ENCODE measurements at places on chromosomes 16 and 17. TPM values are rescaled to one million over a fixed set of nuclear protein-coding genes. Genes with fewer than 3 reads are reported as not detected.
A peak's percentile ranks its signal among the peaks of the same experiment; 100 is the strongest.

Gene ATP2A3
- total RNA-seq: 8.0 TPM

Gene ABCA10
- total RNA-seq: not detected

Gene KIF2B
- not detected for total RNA-seq

DNA sequence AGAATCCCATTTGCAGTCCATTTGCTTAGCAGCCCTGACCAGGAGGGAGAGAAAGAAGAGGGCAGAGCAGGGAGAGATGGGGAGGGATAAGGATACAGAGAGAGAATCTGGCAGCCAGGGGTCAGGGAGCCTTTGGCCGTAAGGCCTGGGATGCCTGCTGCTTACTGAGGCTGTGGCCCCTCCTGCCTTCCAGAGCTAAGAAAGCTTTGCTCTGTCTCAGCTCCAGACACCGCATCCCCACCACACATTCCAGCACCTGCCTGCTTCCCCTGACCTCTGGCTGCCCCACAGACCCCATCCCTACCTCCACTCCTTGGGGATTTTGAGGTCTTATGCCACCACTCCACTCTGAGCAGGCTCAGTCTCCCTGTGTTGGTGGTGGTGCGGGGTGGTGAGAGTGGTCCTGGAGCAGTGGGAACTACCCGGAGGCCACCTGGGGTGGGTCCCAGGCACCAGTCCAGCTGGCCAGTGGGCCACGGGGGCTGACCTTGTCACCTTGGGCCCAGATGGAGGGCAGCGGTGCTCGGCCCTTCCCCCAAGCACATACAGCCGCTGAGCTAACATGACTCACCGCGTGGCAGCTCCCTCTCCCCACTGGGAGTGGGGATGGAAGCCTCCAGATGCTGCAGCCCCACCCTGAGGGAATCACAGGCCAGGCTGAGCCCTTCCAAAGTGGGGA lies 58.3 kb downstream of the RAI1 start:
- no peak for DNase-seq

DNA sequence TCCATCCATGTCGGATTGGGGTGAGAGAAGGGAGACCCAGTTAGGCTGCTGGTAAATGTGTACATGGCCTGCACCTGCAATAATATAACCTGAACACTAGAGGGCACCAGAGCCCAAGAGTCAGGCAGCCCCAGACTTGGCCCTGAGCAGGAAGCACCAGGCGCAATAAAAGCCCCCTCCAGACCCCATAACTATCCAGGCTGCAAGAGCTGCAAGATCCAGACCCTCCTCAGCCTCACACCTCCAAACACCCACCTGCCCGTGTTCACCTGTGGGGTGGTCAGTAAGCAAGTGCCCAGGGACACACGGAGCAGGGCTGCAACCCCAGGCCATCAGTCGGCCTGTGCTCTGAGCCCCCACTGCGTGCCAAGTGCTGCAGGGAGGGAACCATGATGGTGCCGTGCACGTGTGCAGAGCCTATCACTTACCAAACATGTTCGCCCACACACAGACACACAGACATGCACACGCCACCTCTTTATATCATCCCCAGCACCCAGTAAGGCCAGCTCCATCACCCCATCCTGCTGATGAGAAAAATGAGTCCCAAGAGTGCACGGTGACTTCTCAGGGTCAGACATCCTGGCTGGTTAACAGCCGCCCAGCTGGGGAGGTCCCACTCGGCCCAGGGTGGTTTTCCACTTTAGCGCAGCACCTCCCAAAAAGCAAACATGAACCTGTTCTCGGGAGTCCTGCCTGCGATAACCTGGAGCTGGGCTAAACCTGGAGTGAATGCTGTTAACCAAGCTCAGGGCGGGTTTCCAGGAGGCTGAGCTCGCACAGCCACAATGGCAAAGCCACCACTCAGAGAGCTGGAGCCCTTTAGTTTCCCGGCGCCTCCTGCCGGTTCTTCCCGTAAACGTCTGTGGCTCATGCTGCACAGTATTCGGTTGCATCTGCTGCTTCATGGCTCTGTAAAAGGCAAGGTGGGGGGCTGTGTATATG lies 439.8 kb downstream of the SOX9 start:
- peak; percentile 69 for DNase-seq

- no peak for DNase-seq
These were observed 4.9 kb downstream of the CAPNS2 start for GRCh38 chr16:55571191-55571897.

DNA sequence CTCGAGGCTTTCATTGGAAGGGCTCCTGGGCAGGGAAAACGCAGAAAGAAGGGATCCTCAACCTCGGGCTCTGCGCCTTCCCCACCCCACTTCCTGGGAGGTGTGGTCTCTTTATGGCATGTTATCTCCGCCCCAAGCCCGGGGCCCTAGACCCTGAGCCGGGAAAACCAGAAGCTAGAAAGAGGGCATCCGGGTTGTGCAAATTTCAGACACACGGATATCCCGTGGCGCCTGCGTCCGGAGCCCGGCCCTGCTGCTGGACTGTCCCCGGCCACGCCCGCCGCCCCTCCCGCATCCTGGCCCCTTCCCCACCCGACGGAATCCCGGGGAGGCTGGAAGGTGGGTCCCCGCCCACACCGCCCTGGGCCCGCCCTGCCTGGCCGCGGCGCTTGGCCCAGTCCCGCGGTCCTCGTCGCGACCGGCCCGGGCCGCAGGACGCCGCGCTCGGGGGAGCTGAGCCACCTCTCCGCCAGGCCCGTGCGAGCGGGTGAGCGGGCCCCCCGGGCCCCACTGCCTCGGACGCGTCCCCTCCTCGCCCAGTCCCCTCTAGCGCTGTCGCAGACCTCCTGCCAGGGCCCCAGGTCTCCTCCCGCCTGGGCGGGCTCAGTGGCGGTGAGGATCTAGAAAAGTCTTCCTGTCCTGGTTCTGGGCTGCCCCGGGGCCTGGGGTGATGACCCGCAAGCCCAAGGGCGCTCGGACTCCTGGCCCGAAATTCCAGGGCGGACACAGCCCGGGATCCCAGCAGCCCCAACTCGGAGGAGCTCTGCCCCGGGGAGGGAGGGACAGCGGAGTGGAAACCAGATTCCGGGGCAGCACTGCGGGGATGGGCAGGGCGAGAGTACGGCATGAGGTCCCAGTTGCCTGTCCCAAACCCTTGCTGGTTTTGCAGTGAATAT lies at the start of gene SLC16A5:
SLC16A5 (plus strand) TSS at position 397 of the 896 bp plus-strand sequence. CDS start 5,683 bp downstream, outside the sequence.
- peak; percentile 99 for DNase-seq

DNA sequence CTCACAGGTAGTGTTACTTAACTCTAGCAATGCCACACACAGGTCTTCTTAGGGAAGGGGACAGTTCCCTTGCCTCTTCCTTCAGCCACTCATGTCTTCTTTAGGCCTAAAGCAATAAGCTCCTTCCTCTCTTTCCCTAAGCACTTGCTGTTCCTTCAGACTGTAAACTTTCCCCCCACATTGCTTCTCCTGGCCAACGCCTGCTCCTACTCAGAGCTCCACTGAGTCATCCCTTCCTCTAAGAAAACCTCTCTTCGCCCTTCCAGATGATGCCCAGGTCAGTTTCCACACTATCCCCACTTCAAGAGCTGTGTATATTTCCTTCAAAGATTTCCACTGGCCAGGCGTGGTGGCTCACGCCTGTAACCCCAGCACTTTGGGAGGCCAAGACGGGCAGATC lies 12.5 kb upstream of the EPOP start:
- no peak for DNase-seq

- DNase-seq: no peak
These were observed 201.5 kb upstream of the CACNG5 start for GRCh38 chr17:66633317-66633965.

All from Caco-2 (cell line).